ENCODE measurements at places on chromosomes 5 and 9. TPM values are rescaled to one million over a fixed set of nuclear protein-coding genes. Genes with fewer than 3 reads are reported as not detected.

SKP2 gene
- total RNA-seq: 16.8 TPM

TAF11L3 gene
- not detected for total RNA-seq

UNC13B gene
- total RNA-seq: 59.1 TPM

STK32A gene
- 11.3 TPM for total RNA-seq

PCSK1 gene
- total RNA-seq: not detected

ACER2 gene
- 3.4 TPM for total RNA-seq

LRRC26 gene
- 0.43 TPM for total RNA-seq

TRPM3 gene
- total RNA-seq: 9.2 TPM

PCDHGB1 gene
- 4.6 TPM for total RNA-seq

LECT2 gene
- total RNA-seq: not detected

KCNIP1 gene
- total RNA-seq: 1.5 TPM

Data from mucosa of gallbladder (tissue), 1 donor.